ENCODE measurements at places on chromosomes 11 and 22.

DNA sequence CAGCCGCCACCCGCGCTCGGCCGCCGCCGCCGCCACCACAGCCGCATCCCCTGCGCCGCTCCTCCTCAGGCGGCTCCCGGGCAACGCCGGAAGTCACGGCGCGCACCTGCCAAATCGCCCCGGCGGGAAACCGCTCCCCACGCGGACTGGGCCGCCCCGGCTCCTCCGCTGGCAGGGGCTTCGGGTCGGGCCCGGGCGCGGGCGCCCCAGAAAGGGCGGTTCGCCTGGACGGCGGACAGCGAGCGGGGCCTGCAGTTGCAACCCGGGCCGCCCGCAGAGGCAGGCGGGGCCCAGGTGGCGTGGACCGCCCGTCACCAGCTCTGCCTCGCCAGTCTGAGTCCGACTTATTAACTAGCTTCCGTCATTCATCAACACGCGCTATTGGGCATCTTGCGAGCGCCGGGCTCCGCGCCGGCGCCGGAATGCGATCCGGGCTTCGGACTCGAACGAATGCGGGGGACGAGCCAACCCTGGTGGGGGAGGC lies at the start of gene HIRA:
TSS of gene HIRA (minus strand) at position 85 of the 484 bp plus-strand sequence. CDS start 257 bp downstream, outside the sequence.
- DNase-seq = peak; percentile 77

DNA sequence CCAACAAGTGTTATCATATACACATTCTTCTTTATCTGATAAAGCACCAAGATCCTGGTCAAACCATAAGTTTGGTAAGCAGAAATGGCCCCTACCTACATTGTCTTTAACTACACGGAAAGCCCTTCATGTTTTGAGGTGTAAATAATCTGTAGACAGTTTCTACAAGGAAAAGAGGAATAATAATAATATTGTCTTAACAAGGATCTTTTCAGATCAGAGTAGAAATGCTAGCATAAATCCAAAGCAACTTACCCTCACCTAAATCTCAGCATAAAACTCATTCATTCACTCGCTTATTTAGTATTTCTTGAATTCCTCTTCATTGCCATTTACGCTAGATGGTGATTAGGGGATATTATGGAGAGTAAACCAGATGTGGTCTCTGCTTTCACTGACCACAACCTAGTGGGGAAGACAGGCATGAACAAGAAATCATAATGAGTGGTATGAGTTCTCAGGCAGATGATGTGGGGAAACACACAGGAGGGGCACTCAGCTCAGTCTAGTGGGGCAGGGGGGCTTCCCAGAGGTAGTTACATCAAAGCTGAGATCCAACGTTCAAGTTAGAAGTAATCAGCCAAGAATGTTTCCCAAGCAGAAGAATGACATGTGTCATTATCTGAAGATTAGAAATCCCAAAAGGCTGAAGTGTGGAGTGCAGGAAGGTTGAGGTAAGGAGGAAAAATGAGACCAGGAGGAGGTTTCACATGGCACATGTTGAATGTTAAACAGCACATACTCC lies 65.4 kb upstream of the ZC3H12C start:
- DNase-seq = no peak

- DNase-seq = no peak
Measured at GRCh38 chr11:92300876-92301275, 76.3 kb downstream of the FAT3 start.

DNA sequence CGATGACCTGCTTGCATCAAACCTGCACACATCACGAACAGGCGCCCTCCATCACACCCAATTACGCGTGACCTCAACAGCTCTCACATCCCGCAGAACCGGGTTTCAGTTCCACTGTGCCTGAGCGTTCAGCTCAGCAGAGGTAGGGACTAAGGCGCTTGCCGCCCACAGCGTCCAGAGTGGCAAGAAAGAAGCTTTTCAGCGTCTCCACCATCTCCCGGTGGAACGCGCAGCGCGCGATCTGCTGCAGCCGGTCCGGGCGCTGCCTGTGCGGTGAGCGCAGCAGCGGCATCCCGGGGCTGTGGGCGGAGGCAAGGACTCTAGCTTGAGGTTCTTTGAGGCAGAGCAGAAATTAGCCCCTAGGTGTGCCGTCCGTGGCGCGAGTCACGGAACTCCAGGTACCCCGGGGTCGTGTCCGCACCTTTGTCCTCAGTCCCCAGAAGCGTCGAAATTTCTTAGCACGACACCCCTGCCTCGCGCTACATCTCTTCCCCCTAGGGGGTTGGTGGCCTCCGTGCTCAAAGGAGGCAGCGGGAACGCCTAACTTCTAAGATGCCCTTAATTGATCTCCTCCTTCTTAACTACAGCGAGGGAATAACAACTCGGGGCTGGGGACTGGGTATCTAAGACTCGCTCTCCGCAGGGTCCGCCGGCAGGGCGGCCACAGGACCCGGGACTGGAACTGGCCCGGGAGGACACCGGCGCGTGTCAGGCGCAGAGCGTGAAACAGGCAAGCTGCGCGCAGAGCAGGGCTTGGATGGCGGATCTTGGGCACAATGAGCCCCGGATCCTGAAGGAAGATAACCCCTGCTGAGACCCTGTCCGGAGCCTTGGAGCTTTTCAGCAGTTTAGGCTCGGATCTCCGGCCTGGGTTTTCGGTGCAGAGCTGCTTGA lies 1.7 kb upstream of the CALCA start:
- no peak for DNase-seq

GRCh38 chr11:91795139-91795887 lies 429.3 kb upstream of the FAT3 start:
- DNase-seq = no peak

DNA sequence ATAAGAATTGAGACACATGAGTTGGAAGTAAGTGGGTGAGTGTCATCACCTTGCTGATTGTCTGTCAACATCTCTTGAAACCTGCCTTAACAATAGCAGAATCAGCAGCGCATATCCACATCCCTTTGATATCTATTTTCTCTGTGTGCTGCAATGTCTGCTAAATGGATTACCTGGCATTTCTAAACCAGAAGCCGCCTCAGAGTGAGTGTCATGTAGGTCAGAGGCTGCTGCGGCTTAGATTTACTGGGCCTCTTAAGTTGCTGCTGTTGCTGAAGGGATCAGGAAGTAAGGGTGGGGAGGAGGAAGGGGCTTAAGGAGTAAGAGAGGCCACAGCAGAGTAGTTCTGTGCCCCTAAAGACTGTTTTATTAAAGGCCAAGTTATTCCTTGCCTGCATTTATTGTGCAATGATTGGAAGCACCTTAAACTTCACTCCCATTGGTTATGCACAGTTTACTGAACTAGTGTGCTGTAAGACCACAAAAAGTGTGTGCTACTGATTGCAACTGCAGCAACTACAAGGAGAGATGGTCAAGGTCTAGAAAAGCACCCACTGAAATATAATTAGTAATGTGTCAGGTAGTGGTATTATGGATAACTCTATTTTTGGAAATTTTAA lies 29.8 kb upstream of the TMEM41B start:
- DNase-seq = no peak

GRCh38 chr11:9565822-9566560 lies 7.5 kb upstream of the WEE1 start:
- no peak for DNase-seq

DNA sequence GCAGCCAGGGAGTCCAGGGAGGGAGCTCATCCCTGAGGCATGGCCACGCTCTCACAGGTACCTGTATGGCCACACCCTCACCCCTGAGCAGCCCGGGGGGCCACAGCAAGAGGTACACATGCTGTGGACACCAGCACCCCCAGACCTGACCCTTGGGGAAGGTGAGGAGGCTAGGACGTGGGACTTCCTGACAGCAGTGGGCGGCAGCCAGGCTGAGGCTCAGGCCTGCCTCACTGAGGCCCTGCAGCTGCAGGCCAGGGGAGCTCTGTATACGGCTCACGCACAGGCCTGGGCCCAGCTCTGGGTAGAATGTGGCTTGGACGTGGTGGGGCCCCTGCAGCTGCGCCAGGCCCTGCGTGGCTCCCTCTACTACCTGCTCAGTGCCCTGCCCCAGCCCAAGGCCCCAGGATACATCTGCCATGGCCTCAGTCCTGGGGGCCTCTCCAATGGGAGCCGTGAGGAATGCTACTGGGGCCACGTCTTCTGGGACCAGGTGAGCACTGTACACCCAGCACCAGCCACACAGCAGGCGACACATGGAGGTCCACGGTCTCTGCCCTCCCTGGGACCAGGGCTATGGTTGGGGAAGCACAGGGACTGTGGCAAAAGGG lies 1.8 kb downstream of the PGGHG start:
- DNase-seq = no peak

- no peak for DNase-seq
Measured at GRCh38 chr11:117410238-117410637, 82.6 kb downstream of the CEP164 start.

GRCh38 chr11:123674297-123674696 lies 19.9 kb upstream of the SCN3B start:
- DNase-seq = no peak

- DNase-seq = no peak
Measured at GRCh38 chr11:83715927-83716535, 429.9 kb upstream of the CCDC90B start.

GRCh38 chr11:1224491-1225385 lies 1.9 kb downstream of the MUC5B start:
- no peak for DNase-seq

GRCh38 chr11:32429477-32429876 lies 5.9 kb downstream of the WT1 start:
- no peak for DNase-seq

GRCh38 chr11:6258571-6259081 lies 1.0 kb upstream of the CCKBR start:
- DNase-seq = no peak

DNA sequence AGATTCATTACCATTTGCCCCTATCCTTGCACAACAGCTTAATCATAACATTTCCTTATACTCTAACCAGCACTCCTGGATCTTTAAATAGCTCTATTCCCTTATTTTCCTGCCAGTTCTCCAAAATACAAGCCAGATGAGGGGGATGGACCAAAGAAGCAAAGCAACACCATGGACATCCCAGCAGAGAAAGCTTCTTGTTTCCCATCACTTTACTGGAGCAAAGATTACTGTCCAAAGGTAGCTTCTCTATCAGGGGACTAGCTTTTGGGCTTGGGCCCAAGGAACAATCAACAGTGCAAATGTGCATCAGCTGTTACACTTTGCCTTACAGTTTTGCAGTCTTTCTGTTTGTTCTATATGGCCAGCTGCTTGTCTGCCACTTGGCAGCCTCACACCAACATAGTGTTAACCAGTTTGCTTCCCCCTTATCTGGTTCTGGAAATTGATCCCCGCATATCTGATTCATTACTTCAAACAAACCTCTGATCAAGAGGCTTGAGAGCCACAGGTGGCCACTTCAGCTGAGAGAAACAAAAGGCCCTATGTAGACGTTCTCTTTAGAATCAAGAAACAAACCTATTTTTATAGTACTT lies 814.3 kb downstream of the METTL15 start:
- no peak for DNase-seq

DNA sequence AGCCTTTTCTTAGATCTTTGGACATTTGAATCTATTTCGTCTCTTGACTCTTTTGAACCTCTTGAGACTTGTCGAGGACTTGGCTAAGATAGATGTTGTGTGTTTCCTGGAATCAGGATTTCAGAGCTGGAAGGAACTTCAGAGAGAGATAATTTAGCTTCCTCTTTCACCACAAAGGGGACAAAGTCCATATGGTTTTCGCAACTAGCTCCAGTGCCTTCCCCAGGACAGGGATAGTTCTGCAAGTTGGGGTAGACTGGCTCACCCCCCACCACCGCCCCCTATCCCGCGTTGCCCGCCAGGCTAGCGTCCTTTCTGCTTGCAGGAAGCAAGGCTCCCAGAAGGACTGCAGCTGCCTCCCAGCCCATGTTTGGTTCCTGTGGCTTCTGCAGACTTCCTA lies 75.7 kb upstream of the MYO18B start:
- no peak for DNase-seq

GRCh38 chr22:27973846-27974245 lies 54.8 kb upstream of the PITPNB start:
- DNase-seq = no peak

DNA sequence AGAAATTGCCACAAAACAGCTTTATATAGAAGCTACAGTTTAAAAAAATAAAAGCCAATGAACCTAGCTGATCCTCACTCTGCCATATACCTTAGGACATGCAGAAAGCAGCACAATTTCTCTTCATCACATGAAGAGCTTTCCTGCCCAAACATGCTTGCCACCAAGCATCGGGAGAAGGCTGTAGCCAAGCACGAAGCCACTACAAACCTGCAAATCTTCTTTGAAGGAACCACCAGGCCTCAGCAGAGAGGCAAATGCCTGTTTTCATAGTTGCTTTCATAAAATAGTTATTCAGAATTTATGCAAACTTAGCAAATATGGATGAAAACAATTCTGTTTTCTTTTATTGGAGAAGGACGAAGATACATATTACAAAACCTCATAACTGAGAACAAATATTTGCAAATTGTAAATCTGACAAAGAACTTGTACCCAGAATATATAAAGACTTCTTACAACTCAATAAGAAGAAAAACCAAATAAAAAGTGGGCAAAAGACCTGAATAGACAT lies 100.3 kb downstream of the RBFOX2 start:
- DNase-seq = no peak

- no peak for DNase-seq
Measured at GRCh38 chr22:32588063-32588462, 113.5 kb downstream of the FBXO7 start.

Data from NCI-H2171 (cell line).